NCI-H1436 (cell line): ENCODE measurements at places on chromosomes 12 and 14.
A peak's percentile ranks its signal among the peaks of the same experiment; 100 is the strongest.

- DNase-seq: no peak
These were observed 1.9 kb downstream of the TMTC2 start for GRCh38 chr12:82688596-82688995.

- no peak for DNase-seq
These were observed 151.6 kb downstream of the ADGRD1 start for GRCh38 chr12:131105351-131105735.

DNA sequence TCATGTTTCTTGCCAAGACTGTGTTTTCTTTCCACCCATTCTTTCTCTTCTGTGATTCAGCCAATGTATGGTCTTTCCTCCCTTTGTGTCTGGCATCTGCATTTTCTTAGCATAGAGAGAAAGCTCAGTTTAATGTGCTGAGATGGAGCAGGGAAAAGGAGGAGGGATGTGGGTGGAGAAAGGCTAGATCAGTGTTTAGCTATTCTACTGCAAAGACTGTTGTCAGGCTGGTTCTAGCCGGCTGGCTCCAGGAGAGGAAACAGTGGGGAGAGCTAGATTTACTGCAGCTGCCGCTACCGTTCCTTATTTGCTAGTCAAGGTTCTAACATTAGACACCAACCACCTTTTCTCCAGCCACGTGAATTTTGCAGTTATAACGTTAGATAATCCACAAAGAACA lies 5.2 kb upstream of the RIMKLB start:
- peak; percentile 42 for DNase-seq

DNA sequence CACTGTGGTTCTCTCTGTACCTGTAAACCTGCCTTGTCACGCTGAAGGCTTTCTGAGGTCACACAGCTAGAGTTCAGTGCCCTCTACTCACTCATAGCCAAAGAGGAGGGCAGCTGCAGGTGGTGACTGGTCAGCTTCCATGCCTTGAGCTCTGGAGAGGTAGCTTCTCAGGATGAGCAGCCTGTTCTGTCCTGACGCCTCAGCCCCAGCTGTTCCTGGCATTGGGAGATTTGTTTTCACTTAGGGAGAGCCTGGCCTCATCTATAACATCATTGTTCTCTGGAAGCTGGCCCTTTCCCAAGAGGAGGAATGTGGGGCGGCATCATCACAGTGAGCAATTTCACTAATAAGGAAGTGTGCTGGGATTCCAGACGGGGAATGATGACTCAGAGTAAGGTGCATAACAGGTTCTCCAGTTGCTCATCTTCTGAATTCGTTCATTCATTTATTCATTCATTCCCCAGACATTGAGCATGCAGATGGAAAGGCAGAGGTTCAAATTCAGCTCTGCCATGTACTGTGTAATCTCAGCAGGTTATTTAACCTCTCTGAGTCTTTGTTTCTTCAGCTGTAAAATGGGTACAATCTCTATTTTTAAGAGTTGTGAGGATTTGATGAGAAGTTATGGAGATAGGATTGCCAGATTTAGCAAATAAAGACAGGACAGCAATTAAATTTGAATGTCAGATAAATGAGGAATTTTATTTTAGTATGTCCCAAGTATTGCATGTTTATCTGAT lies 255.8 kb upstream of the CRY1 start:
- DNase-seq: no peak

DNA sequence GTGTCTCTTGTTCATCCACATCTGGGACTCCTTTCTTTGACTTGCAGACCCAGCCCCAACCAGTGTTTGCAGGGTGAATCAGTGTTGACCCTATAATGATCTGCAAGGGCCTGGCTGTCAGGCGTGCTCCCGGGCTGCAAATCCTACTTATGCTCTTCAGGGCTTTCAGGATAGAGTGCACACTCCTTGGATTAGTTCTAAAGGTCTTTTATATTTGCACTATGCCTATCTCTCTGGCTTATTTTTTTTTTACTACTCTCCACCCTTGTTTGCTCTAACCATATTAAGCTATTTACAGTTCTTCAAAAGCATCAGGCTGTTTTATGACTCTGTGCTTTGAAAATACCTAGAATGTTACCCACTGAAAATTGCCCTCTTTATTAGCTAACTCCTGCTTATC lies 4.3 kb upstream of the PRICKLE1 start:
- no peak for DNase-seq

DNA sequence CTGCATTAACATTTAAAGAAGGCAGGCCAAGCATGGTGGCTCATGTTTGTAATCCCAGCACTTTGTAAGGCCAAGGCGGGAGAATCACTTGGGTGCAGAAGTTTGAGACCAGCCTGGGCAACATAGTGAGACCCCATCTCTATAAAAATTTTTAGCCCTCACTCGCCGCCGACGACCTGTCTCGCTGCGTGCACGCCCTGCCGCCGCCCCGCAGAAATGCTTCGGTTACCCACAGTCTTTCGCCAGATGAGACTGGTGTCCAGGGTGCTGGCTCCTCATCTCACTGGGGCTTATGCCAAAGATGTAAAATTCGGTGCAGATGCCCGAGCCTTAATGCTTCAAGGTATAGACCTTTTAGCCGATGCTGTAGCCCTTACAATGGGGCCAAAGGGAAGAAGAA lies 10.8 kb upstream of the RBMS2 start:
- DNase-seq: no peak

DNA sequence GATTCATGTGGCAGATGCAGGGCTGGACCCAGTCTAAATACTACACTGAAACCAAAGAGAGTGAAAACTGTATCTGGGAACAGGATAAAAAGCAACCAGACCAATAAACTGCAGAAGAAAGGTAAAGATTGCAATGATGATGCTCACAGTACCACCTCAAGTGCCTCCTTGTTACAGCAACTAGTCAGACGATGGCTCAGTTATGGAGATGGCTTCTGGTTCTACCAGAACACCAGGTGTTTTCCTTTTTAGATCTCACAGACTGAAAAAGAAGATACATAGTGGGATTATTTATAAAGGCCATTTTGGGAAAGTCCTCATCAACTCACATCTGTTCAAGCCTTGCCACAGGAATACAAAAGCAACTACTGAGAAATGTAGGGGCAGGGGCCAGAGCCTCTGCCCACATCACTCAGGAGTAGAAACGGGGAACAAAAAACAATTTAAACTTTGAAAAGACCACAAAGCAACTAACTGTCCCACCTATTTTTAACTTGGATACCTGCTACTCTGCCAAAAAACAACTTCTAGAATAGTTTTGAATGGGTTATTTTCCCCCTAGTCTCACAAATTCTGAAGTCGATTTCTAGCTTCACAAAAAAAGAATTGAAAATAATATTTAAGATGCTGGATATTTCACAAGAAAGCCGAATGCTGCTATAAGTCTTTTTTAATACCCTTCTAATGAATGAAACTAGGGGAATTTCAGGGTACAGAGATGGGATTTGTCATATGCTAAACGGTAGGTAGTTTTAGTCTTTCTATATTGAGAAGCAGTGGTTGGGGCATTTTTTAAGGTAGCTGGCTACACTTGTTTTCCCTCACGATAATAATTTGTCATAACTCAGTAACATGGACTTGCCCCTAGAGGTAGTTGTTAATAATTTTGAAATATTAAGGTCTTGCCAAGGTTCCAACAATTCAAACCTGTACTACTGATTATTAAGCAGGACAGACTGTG lies 197.2 kb upstream of the TMPO start:
- DNase-seq: no peak

DNA sequence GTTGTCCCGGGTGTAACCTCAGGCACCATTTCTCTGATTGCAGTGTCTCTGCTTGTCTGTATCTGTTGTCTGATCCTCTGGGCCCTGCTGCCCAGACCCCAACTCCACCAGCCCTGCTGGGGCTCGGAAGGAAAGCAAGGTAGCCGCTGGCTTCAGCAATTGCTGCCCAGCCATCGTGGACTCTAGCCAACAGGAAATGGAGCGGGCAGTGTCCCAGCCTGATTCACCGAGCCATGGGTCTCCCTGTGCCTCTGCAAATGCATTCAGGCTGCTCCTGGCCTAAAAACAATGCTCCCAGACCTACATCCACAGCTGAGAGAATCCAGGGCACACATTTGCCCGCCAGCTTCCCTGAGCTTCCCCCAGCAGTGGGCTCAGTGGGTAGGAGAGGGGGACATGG lies 9.2 kb downstream of the TUNAR start:
- DNase-seq: no peak

GRCh38 chr12:85057370-85057963 lies 21.3 kb downstream of the LRRIQ1 start:
- DNase-seq: peak; percentile 47

GRCh38 chr14:68094158-68094557 lies 274.6 kb downstream of the RAD51B start:
- no peak for DNase-seq

GRCh38 chr14:24597403-24597802 lies 12.1 kb downstream of the GZMH start:
- no peak for DNase-seq

DNA sequence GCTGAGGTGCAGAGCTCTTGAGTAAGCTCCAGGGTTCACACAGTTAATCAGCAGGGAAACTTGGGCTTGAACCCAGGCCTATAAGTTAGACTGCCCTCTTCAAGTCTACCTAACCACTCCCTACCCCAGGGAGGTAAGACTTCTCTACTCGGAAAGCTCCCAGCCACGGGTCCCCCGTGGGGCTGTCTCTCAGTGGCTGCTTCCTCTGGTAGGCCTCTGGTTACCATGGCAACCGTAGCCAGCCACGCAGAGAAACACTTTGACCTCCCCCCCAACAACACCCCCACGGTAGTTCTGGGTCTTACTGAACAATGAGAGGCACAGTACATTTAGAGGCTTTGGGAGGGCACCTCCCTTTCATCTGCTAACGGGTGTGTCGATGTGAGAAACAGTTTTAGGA lies 245.2 kb downstream of the AACS start:
- no peak for DNase-seq

- no peak for DNase-seq
These were observed 218.7 kb downstream of the DIO2 start for GRCh38 chr14:79992407-79993198.

GRCh38 chr12:123621619-123622530 lies 11.6 kb downstream of the EIF2B1 start:
- DNase-seq: no peak

- DNase-seq: no peak
These were observed 71.7 kb downstream of the HMGA2 start for GRCh38 chr12:65895759-65896656.

DNA sequence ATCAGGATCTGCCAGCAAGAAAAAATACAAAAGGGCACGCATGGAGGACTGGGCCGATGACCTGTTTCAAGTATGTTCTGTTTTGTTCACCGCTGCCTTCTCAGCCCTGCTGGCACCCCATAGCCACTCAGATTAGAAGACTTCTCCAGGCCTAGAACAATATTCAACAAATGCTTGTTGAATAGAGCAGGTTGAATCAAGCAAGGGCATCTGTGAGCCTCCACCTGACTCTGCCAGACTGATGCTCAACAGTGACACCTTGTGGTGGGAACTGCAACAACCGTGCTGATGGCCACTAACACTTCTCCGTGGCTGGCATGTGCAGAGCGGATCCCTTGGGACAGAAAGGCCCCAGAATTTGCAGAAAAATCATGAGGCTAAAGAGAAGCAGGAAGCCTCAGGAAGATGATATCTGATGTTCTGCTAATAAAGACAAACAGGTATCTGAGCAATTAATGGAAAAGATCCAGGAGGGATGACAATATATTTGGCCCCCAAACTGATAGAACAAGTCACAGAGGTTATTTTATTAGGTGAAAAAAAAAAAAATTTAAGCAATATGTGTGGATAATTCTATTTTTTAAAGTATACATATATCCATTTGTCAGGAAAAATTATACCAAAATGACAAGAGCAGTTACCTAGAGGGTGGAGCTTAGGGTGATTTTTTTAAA lies 114.3 kb downstream of the KSR2 start:
- peak; percentile 25 for DNase-seq

- DNase-seq: no peak
These were observed 733 bp upstream of the PPFIBP1 start for GRCh38 chr12:27523305-27523641.

- DNase-seq: peak; percentile 8
These were observed 181.5 kb upstream of the PRKD1 start for GRCh38 chr14:30108975-30109700.

- no peak for DNase-seq
These were observed 158.7 kb downstream of the METTL25 start for GRCh38 chr12:82517027-82517426.

GRCh38 chr12:110371408-110372055 lies 32.0 kb downstream of the ANAPC7 start:
- peak; percentile 92 for DNase-seq

DNA sequence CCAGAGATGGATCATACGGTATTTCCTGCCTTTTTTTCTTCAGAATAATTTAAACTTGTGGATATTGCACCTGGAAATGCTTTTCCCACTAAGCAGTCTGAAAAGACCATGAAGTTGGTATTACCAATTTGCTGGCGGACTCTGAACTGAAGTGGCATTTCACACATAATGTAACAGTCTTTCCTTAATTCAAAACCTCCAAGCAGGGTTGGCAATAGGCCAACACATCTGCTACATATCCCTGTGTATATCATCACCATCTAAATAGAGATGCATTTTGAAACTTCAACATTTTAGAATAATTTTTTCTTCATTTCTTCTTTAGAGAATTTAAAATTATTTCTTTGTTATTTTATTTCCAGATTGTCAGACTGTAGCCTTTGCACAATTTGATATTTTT lies 100.5 kb downstream of the TSPAN8 start:
- no peak for DNase-seq

GRCh38 chr12:41339784-41340183 lies 151.7 kb downstream of the PDZRN4 start:
- DNase-seq: no peak

GRCh38 chr14:103020271-103021170 lies 36.8 kb downstream of the CDC42BPB start:
- DNase-seq: no peak

- no peak for DNase-seq
These were observed 23.8 kb downstream of the MAP3K9 start for GRCh38 chr14:70785556-70785955.

GRCh38 chr14:63670692-63671091 lies 29.0 kb upstream of the WDR89 start:
- no peak for DNase-seq

- no peak for DNase-seq
These were observed at the start of gene PMEL for GRCh38 chr12:55965941-55966407. PMEL (minus strand) TSS chr12:55966042; CDS start chr12:55966011, 31 bp downstream.

- DNase-seq: no peak
These were observed 377.6 kb downstream of the TMEM121 start for GRCh38 chr14:105903971-105904370.

- DNase-seq: no peak
These were observed 220.4 kb downstream of the NUBPL start for GRCh38 chr14:31781578-31781977.

- DNase-seq: no peak
These were observed 463.3 kb upstream of the FOXG1 start for GRCh38 chr14:28303248-28303647.

DNA sequence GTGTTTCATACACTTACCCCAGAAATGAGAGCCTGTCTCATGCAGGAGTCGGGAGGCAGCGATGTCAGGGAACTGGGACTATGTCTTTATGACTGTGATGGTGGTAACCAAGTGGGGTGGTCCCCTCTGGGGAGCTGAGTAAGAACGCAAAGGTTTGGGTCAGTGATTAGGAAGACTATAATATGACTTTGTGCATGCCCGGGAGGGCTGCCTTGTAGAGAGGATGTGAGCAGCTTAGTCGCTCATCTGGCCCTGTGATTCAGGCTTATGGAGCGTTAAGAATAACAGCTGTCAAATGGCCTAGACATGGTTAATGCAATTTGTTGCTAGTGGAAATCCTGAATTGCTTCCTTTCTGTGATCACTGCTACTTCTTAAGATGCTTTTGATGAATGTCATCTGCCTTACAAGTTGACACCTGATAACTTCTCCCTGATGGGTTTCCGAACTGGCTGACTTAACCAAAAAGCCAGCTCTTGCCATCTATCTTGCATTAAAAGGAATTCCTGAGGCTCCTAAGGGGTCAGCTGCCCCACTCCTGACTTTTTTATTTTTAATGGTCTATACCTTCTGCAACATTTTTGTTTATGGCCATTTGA lies 35.4 kb upstream of the AACS start:
- DNase-seq: no peak
